COR-L47 (cell line): ENCODE measurements at places on chromosomes 12 and 14.
A peak's percentile ranks its signal among the peaks of the same experiment; 100 is the strongest.

DNA sequence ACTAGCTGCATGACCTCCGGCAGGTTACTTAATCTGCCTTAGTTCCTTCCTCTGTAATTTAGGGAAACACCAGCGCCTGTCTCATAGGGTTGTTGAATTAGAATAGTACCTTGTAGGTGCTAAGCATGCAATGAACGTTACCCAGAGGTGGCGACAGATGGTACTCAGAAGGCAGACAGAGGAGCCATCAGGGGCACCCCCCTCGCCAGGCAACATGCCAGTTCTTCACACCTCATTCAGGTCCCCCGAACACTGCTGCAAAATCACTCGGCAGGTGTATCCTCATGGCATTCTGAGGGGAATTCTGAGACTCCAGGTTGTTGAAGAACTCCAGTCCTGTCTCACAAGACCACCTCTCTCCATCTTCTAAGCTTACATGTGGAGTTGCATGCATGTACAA lies 10.1 kb downstream of the ISM2 start:
- DNase-seq = no peak

GRCh38 chr14:71554959-71555612 lies 377.1 kb upstream of the RGS6 start:
- no peak for DNase-seq

DNA sequence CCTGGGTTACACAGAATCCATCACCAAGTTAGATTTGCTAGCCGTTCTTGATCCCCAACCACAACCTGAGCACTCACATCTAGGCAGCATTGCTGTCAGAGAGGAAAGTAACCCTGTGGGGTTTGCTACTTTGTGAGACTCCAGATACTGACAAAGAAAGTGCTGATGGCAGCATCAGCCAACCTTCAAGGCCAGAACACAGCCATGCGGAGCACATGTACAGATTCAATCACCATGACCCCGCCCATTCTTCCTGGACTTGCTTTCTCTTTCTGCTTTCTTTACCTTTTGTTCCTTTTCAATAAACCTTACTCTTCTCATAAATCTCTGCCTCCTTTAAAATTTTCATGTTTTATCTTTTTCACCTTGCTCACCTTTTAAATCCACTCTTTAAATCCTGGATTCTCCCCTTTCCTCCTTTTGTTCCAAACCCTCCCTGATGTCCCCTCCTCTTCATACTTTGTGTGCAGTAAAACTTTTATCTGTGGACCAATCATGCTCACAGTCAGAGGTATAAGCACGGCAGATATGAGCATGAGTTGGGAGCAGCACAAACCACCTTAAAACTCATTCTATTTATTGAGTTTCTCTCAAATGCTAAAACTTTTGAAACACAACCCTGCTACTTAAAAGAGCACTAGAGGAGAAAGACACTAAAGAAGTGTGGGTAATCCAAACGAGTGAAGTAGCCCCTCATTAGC lies 21.9 kb upstream of the CERS5 start:
- DNase-seq = no peak

DNA sequence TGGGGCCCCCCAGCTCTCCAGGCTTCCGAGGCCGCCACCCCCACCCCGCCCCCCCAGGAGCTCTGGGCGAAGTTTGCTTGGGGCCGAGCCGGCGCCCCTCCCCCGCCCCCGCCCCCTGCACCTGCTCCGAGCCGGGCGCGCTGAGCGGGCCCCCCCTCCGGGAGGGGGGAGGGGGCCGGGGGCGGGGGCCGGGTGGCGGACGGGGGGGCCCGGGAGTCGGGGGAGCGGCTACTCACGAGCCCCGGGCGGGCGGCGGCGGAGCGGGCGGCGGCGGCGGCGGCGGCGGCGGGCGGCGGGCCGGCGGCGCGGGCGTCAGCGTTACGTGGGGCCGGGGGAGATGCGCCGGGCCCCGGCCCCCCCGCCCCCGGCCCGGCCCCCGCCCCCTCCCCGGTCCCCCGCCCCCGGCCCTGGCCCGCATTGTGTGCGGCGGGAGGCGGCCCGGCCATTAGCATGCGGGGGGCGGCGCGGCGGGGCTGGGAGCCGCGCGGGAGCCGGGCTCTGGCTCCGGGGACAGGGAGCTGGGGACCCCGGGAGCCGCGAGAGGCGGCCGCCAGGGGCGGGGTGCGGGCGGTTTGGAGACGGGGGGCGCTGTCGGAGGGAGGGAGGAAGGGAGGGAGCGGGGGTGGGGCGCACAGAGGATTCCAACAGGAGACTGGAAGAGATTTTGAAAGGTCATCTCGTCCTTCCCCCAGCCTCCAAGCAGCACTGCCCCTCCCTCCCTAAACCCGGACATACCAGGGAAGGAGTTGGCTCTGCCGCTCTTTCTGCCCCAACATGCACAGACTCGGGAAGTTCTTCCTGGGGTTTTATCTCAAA lies at the start of gene ZNF219:
ZNF219 (minus strand) TSS at position 580 of the 816 bp plus-strand sequence. CDS start 5,064 bp downstream, outside the sequence.
- peak; percentile 54 for DNase-seq

DNA sequence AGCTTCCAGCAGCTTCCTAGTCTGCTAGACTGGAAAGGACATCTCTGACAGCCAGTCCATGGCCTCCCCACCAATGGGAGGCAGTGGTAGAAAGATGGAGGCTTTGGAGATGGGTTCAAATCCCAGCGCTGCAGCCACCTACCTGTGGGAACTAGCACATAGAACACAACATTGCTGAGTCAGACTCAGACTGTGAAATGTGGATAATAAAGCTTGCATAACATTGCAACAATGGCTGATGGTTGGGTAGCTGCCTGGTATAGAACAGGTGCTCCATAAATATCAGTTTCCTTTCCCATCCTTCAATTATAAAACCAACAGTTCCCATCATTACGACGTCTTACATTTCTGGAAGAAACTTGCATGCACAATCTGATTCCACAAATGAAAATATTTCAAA lies 94.6 kb downstream of the SLC8A3 start:
- DNase-seq = no peak

DNA sequence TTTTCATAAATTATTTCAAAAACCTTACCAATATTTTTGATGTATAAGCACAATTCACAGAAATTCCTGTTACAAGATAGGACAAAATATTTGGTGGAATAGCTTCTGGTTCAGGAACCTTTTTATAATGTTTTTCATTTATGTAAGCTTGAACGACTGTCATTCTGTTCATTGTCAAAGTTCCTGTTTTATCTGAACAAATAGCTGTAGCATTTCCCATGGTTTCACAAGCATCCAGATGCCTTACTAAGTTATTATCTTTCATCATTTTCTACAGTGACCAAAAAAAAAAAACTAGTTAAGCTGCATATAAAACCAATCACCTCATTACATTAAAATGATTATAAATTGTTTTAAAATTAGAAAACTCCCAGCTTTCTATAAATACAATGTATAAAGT lies 87.1 kb downstream of the ATP2B1 start:
- no peak for DNase-seq

DNA sequence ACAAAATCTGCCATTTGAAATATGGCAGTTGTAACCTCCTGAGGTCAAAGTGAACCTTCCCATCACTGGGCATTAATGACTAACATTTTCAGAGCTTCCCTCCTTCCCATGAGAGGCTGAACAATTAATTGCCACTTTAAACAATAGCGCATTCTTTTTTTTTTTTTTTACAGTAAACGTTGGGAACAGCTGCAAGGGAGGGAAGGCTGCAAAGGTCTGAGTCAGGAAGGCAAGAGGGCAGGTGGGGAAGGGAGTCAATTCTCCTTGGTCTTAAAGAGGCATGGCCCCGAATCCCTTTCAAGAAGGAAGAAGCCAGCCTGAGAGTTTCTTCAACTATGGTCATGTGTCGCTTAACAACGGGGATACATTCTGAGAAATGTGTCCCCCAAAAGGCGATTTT lies 41.0 kb upstream of the PLEKHG3 start:
- no peak for DNase-seq

- no peak for DNase-seq
These were observed 34.5 kb downstream of the TRPV4 start for GRCh38 chr12:109798691-109799090.

DNA sequence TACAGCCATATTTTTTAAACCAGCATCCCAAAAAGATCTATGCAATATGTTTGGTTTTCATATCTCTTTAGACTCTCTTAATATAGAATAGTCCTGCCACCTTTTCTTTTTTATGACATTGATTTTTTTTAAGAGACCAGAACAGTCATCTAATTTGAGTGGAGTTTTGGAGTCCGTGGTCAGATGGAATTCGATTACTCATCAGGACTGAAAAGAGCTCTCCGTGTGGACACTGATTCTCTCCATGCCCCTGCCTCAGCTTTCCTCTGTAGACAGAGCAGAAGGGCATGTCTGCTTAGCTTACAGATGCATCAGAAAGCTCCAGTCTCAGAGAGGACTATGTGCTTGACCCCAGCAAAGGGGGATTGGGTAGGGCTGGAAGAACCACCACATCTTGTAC lies 27.8 kb downstream of the SMCO2 start:
- DNase-seq = no peak

GRCh38 chr14:104087505-104087904 lies 2.0 kb downstream of the ASPG start:
- DNase-seq = no peak

- no peak for DNase-seq
These were observed 72.1 kb downstream of the PLEKHA5 start for GRCh38 chr12:19201661-19202060.

DNA sequence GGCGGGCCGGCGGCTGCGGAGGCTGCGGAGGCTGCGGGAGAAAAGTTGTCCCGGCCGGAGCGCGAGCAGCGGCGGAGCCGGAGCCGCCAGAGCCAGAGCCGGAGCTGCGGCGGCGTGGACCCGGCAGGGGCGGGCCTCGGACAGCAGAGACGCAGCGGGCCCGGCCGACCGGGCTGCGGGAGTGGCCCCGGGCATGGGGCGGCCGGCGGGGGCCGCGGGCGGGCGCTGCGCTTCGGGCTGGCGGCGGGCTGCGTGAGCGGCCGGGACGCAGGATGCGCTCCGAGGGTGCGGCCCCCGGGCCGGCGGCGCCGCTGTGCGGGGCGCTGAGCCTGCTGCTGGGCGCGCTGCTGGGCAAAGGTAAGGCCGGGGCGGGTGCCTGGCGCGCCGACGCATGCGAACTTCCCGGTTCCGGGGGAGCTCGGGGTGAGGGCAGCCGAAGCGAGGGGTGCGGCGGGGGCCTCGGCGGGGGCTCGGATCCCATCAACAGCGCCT lies at the start of gene TMEM132C:
TMEM132C (plus strand) TSS at position 40 of the 492 bp plus-strand sequence; CDS start at position 273, 233 bp downstream.
- no peak for DNase-seq

- DNase-seq = peak; percentile 1
These were observed 64.4 kb upstream of the OSBPL8 start for GRCh38 chr12:76623931-76624330.

DNA sequence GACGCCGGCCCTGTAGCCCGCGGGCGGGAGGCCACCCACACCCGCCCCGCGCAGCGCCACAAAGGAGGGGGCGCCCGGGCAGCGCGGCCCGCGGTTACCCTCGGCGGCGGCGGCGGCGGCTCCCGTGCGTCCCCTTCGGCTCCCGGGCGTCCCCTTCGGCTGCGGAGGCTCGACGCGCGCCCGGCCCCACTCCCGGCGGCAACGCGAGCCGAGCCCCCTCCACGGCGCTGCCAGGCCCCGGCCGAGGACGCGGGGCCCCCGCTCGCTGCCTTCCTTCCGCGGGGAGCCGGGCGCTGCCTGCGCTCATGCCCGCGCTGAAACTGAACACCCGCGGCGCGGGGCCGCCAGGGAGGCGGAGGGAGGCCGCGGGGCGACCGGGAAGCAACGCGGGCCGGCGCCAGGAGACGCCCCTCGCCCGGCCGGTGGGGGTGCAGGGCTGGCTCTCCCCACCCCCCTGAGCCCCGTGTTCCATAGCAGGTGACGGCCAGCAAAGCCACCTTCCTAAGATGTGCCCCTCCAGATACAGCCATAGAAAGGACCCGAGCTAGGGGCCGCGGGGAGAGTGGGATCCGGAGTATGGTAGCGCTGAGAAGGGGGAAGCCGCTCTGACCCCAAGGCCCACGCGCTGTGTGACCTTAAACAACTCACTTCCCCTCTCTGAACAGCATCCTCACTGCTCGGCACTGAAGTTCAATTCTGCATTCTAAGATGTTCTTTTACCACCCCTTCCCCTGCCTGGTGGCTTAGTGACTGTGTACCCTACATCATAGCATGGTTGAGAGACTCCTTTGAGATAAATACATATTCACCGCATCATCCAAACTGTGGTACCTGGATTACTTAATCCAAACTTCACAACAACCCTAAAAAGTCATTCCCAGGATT lies 42.8 kb downstream of the KDM2B start:
- no peak for DNase-seq

GRCh38 chr12:45726603-45727300 lies 2.8 kb upstream of the ARID2 start:
- peak; percentile 46 for DNase-seq

- no peak for DNase-seq
These were observed 1.9 kb downstream of the HOXC13 start for GRCh38 chr12:53940443-53941014.

DNA sequence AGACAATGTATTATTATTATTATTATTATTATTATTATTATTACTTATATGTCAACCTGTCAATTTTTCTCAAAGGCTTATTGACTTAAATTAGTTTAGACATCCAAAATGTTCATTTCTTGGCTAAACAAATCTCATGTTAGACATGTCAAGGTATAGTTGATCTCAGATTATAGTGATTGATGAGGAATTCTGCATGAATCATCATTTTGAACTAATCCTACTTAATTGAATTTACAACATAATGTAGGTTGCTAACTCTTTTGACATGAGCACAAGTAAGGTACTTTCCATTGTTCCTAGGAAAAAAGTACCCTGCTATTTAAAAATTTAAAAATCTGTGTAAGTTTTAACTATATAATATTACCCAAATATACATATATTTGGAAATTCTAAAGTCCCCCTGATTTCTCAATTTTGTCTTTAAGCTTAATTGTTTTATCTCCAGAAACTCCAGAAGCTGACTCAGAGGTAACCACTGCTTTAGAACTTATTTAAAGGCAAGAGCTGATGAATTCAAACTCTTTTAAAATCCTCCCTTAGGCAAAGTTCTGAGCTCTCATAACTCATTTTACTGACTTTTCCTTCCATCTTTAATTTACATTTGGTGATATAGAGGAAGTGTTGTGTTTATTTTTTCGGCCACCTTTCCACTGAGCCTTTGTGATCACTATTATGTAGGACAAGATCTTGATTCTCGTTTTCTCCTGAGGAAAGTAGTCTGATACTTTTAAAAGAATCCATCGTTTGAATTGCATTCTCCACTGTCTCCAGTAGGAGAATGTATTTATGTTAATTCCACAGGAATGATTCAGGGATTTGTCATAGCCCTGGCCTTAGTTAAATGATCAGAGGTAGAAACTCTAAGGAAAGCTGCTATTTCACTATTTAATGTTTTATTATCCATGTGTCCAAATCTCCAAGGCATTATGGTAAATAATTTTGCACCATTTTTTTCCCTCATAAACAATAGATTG lies 1304.5 kb downstream of the AACS start:
- DNase-seq = no peak

GRCh38 chr12:11555743-11556625 lies 93.5 kb upstream of the ETV6 start:
- DNase-seq = no peak

GRCh38 chr12:85759091-85759490 lies 77.1 kb downstream of the RASSF9 start:
- DNase-seq = no peak

DNA sequence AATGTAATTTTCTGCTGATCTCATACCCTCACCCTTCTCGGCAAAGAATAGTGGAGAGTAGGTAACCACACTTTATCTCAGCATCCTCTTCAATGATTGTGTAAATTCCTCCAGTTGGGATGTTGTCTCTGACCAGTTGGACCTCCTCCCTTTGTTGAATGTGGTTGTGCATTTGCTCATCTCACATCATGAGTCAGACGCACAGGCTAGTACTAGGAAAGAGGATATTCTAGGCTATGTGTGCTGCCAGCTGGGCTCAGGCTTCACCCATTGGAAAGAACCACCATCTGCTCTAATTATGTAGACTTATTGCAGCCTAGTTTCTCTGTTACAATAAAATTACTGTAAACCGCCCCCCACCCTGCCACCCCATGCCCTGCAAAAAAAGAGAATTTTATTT lies 90.3 kb downstream of the LMO3 start:
- no peak for DNase-seq
